ENCODE measurements at places on chromosomes 11 and 22.

DNA sequence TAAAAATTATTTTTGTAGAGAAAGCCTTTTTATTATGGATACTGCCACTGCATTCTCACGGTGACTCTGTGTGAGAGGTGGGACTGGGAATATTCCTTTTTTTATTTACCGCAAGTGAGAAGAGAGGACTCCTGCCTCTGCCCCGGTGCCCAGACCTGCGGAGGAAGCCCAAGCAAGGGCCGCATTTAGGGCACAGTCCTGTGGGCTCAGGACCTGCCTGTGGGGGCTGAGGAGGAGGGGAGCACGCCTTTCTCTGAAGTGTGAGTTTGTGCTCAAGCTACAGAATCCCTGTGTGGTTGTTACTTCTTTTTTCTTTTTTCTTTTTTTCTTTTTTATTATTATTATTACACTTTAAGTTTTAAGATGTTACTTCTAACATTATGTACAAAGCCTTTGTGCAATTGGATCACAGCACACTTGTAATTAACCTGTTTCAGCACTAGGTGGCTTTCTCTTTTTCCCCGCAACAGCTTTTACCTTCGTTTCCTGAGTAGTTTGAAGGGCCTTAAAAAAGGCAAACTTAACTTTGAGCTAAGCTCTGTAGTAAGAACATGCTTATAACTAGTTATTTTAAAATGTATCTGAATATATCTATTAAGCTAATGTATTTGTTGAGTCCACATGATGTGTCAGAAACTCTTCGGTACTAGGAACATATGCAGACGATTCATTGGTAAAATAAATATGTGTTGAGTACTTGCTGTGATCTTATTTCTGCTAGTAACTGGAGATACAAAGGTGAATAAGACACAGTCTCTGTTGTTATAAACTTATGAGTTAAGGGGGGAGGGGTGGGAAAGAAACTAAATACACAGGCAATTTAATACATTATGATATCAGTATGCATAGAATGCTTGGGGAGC lies 18.3 kb downstream of the AMOTL1 start:
- DNase-seq, result no peak

GRCh38 chr22:36334081-36334820 lies 53.5 kb downstream of the MYH9 start:
- DNase-seq, result no peak

- no peak for DNase-seq
These were observed 35.5 kb downstream of the PIWIL4 start for GRCh38 chr11:94602430-94603372.

GRCh38 chr11:47980088-47980906 lies at the start of gene PTPRJ:
Gene PTPRJ, plus strand, starts transcription at chr11:47980559. Its CDS starts 354 bp downstream, at chr11:47980913.
- DNase-seq, result peak; percentile 72

DNA sequence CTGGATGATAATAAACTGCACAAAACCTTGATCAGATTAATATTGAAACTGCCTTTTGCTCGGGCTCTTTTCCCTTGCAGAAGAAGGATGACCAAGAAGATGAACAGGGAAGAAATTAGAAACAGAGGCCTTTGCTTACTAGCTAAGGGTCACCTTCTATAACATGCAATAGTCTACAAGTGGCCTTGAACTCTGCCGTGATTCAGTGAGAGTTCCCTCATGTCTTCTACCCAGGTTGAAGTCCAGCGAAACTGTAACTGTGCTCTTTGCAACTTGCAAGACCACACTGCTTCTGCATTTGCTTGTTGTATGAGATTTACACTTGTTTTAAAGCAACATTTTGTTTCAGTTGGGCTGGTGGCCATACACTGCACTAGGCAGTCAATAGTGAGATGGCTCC lies 108.4 kb downstream of the IGLL1 start:
- DNase-seq, result no peak

GRCh38 chr11:71465054-71465453 lies 12.1 kb downstream of the NADSYN1 start:
- DNase-seq, result no peak

Measured in type B pancreatic cell (in vitro differentiated cells).